ENCODE measurements at places on chromosomes 1 and 21. TPM values are rescaled to one million over a fixed set of nuclear protein-coding genes. Genes with fewer than 3 reads are reported as not detected.

DNA sequence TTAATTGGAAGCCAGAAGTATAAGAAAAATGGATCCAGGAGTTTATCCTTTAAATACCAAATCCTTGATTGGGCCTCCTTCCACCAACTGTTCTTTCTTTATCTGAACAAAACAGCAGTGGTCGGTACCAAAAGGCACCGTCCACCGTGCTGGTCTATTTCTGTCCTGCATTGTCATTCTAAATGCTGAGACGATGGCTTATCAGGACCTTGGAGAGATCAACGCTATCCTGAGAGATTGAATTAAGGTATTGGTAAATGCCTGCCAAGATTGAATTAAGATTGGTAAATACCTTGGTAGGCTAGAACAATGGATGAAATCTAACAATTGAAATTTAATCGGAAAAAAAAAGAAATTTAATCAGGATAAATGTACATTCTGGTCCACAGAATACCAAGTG, 73.4 kb upstream of the SOD1 start:
- DNase-seq = no peak

DNA sequence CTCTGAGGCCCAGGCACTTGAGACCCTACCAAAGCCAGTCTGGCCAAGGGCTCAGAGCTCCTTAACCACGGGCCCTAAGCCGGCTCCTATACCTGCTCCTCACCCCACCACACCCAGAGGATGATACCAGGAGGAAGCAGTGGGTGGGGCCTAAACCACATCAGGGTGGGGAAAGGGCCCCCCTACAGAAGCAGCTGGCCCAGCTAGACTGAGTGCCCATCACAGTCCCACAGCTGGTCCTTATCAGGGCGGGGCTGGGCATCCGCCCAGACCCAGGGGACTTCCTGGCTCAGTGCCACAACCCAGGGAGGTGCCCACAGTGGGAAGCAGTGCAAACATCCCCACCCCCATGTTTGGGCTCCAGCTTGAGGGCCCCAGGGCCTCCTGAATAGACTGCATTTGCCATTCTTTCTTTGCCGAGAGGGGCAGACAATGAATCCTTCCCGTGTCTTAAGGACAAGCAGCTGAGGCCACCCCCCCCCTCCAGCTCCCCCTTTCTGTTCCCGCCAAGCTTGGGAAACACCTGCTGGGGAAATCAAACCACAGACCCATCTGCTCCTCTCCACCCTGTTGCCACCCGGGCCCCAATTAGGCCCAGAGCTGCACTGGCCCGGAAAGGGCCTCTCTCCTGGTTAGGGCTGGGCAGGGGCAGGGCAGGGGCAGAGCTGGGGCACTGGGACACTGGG, 6.2 kb downstream of the E2F2 start:
- DNase-seq = peak; percentile 28

GRCh38 chr1:160834945-160835565, 27.6 kb downstream of the CD244 start:
- no peak for DNase-seq

DNA sequence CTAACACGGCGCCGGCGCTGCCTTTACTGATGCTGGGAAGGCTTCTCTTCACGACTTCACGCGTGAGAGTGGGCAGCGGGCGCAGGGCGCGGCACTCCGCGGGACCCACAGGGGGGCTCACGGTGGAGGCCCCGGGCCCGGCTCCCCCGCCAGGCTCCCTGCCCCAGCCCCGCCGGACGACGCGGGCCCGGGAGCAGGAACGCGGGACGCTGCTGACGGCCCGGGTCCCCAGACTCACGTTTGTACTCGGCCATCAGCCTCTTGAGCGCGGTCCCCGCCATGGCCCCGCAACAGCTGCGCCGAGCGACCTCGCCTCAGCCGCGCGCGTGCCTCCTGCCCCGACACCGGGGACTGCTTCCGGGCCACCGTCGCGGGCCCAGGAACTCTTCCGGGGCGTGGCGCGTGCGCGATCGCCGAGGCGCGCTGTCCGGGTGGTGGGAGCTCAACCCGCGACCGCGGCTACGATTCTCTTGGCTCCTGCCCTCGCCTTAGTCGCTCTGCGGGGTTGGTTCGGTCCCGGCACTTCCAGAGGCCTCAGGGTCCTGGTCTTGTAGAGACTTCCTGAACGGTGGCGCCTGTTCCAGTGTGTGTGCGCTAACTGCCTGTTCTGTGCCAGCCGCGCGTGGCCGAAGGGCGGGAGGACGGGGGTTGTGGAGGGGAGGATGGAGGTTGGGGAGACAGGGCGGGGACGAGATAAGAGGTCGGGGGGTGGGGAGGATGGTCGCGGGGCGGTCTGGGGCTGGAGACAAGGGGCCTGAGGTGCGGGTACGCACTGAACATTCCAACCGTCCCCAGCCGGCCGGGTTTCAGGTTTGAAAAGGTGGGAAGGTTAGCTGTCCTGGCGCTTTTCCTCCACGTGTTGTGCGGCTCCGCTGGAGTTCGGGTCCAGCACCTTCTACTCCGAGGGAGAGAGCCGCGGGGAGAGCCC, at the start of gene UBE2G2:
Gene UBE2G2, minus strand, starts transcription at position 353 of the 928 bp plus-strand sequence. Its CDS starts 72 bp downstream, at position 281.
- DNase-seq = peak; percentile 78

The C1orf141 gene
- 5.0 TPM for total RNA-seq

- DNase-seq = no peak
Measured at GRCh38 chr1:97042551-97042950, 321.0 kb downstream of the PTBP2 start.

GRCh38 chr1:43783096-43783670, 75.8 kb downstream of the ST3GAL3 start:
- no peak for DNase-seq

DNA sequence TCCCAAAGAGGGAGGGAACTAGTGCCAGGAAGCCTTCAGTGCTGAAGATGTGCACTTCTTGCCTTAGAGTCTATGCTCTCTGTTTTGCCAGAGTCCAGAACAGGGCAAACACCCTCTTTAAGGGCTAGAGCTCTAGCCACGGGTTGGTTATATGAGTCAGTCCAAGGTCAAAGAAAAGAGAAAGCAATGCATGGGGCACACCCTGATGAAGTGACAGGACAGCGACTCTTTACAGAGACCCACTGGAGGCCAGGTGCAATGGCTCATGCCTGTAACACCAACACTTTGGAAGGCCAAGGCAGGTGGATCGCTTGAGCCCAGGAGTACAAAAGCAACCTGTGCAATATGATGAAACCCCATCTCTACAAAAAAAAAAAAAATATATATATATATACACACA, 86.1 kb downstream of the TGFBR3 start:
- no peak for DNase-seq

The OR2M5 gene
- total RNA-seq = not detected

DNA sequence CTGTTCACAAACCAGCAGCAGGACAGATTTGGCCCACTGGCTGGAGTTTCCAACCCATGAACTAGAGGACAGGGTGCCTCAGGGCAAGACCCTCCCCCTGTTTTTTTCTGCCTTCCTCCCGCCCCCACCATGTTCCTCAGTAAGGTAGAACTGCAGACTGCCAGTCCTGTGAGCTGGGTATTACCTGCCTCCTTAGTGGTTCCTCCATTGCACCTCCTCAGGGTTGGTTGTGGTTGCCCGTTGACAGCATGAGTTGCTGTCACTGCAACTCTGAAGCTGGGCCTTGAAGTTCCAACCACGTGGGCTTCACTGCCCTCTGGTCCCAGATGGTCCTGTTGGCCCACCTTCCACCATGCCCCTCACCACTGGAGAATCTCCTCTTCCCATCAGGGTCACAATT, 28.8 kb downstream of the TENT5C start:
- DNase-seq = no peak

The CD1E gene
- total RNA-seq = not detected

GRCh38 chr21:41632748-41633475, 125.0 kb upstream of the TMPRSS2 start:
- no peak for DNase-seq

The ZNF692 gene
- 27.4 TPM for total RNA-seq

GRCh38 chr1:22258698-22259097, 115.8 kb upstream of the WNT4 start:
- DNase-seq = no peak

DNA sequence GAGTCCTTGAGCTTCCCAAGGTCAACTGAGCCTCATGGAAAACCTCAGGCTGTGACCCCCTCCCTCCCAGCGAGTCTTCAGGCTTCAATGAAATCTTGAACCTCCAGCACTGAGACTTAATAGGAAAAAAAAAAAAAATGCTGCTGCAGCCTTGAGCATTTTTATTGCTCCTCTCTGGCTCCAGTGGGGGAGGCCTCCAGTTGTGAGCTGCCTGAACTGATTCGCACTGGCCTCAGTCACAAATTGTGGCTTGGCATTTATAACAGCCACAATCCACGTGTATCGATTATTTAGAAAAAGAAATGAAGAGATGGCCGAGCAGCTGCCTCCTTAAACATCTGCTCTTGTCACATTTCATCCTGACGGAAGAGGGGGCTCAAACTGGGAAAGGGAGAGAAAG, 173.0 kb downstream of the PRDM2 start:
- DNase-seq = no peak

GRCh38 chr1:79811173-79811572, 804.6 kb upstream of the ADGRL4 start:
- no peak for DNase-seq

All from upper lobe of left lung (tissue), 6 donors.